DMS 273 treated with DMSO at 0.1 percent for 48 hours (cell line): ENCODE measurements at places on chromosomes 5 and 9.

DNA sequence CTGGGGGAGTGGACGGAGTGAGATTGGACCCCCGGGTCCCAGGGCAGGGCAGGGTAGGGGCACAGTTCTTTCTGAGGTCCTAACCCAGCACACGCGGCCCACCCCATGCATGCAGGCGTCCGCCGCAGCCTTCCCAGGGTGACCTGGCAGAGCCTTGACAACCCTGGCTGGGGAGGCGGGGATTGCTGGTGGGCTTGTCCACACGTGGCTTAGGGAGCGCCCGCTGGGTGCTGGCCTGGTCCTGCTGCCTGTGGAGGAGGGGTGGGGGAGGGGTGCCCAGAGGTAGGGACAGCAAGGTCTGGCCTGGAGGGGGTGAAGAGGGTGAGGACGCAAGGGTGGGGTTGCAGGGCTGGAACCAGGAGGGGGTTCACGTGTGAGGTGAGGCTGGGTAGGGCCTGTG, 6.0 kb downstream of the RXRA start:
- DNase-seq = no peak

GRCh38 chr9:133991964-133992779, at the start of gene VAV2:
Gene VAV2, minus strand, starts transcription at chr9:133992324. Its CDS starts 46 bp downstream, at chr9:133992278.
- no peak for DNase-seq

GRCh38 chr9:120396418-120396817, 183.5 kb downstream of the CDK5RAP2 start:
- DNase-seq = no peak

DNA sequence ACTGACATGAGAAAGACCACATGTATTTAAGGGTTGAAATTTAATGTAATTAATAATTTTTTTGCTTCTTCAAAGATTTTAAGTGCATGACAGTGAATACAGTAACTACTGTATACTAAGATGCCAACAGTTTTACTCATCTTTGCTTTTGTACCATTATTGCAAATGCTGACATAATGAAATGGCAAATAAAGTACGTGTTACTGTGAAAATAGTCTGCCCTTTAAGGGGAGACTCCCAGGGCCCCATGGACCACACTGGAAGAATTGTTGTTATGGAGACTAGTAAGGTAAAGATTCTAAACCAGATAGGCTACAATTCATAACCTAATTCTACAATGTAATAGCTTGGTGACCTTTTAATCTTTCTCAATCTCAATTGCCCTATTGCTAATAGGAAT, 84.7 kb downstream of the NR3C1 start:
- no peak for DNase-seq

DNA sequence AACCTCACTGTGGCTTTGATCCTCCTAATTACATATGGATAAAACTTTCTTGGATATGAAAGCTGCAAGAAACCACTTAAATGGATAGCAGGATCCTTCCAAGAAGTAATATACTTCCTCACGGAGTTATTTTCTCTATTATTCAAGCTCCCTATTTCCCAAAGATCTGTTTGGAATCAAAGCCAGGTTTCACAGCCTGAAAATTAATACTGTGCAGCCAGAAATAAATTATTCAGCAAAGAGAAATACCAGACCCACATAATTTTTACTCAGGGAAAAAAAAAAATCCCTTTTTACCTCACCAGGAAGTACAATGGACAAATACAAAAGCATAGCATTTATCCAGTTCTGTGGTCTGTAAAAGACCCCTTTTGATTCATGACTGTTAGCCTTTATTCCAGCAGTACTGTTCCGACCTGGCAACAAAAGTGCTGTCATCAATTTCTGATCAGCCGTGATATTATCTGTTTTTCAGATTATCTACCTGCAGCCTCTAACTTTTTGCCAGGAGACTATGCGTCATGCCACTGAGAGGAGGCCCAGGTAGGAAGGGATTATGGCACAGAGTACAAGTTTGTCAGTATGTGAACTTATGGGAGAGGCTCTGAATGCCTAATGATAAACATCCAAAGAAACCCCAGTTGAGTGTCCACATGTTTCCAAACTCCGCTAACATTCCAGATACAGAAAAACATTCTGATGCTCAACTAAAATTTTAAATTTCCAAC, 57.0 kb downstream of the FBN2 start:
- DNase-seq = no peak

GRCh38 chr5:33457817-33458216, 17.1 kb downstream of the TARS1 start:
- no peak for DNase-seq

GRCh38 chr9:75601280-75601679, 289.2 kb upstream of the PCSK5 start:
- no peak for DNase-seq

DNA sequence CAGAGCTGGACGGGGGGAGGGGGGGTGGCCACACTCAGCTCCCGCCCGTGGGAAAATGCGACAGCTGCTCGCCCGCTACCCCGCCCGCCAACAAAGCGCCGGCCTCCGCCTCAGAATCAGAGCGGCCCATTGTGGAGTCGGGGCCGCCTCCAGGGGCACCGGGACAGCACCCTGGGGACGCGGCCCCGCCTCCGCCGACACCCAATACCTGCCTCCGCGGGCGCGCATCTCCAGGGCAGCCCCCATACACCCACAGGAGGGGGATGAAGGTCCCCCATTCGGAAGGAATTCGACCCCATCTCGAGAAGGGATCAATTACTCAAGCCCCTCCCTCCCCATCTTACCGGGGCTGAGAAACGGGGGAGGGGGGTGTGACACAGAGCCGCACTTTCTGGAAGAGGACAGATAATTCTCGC, 1.3 kb downstream of the NOTCH1 start:
- DNase-seq = no peak

DNA sequence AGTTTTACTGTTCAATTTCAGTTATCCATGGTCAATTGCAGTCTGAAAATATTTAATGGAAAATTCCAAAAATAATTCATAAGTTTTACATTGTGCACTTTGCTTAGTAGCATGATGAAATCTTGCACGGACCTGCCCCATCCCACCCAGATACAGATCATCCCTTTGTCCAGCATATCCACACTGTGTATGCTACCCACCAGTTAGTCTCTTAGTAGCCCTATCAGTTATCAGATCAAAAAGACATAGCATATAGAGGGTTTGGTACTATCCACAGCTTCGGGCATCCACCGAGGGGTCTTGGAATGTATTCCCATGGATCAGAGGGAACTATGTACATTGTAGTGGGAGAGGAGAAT, 97.7 kb downstream of the SLC44A1 start:
- no peak for DNase-seq

- no peak for DNase-seq
These were observed 6.4 kb downstream of the TLX3 start for GRCh38 chr5:171315386-171315891.

DNA sequence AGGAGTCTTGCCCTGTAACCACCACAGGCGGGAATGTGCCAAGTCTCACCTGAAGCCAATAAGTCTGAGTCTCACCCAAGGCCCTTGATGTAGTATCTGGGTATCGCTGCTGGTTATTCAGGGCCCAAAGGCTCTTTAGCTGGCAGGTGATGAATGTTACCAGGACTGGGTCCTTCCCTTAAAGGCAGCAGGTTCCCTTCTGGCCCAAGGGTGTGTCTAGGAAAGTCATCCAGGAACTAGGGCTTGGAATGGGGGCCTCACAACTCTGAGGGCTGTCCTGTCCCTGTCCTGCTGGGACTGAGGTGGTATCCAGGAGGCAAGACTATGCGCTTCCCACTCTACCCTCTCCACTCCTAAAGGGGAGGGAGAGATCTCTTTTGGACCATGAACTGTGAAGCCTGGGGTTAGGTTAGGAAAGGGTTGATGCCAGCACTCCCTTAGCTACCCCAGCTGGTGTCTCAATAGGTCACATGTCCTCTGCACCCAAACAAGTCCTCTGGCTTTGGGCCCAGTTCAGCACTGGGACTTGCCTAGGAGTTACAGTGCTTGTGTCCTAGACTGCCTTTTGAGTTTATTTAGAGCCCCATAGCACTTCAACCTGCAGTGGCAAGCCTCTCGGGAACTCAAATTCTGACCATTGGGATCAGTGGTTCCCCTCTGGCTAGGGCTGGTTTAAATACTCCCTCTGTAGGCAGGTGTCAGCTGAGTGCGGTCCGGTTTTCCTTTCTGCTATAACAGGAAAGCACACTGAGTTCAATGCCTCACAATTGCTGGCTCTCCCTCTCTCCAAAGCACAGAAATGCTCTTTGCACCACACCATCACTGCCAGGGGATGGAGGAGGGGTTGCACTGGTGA, 22.5 kb upstream of the RANBP3L start:
- DNase-seq = no peak

GRCh38 chr5:39992617-39993202, 567.9 kb upstream of the DAB2 start:
- DNase-seq = no peak

- DNase-seq = no peak
These were observed 27.1 kb downstream of the LCP2 start for GRCh38 chr5:170270293-170271069.

DNA sequence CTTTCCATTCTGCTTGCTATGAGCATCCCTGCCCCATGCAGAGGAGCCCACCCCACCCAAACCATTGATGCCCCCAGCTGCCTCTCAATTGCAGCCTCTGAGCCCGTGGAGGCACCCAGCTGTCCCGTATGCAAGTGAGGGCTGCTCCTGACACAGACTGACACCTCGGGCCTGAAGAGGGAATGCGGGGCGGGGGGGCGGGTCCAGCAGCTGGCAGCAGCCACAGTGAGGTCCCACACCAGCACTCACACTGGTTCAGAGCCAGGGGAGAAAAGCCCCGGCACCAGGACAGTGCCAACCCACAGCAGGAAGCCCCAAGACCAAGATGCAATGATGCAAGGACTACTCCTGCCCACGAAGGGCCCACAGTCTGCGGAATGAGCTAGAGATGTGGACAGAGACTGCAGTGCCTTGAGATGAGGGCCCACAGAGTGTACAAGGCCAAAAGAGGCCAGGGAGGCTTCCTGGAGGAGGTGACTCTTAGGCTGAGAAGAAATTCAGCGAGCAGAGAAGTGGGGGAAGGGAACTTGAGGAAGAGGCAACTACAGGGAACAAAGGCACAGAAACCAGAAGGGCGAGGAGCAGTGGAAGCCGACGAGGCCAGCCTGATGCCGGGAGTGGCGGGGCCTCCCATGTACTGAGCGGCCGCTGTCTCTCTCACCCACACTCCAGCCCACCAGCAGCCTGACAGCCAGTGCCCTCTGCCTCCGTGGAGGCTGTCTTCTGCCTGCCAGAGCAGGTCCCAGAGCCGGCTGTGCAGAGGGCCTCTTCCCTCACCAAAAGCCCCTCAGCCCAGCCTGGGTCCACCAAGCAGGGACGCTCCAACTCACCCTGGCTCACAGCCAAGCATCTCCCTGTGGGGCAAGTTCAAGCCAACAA, 9.2 kb downstream of the EEIG1 start:
- no peak for DNase-seq

GRCh38 chr5:1204693-1205242, 3.4 kb downstream of the SLC6A19 start:
- peak; percentile 37 for DNase-seq

- DNase-seq = no peak
These were observed 71.3 kb upstream of the RAPGEF6 start for GRCh38 chr5:131706281-131706680.

DNA sequence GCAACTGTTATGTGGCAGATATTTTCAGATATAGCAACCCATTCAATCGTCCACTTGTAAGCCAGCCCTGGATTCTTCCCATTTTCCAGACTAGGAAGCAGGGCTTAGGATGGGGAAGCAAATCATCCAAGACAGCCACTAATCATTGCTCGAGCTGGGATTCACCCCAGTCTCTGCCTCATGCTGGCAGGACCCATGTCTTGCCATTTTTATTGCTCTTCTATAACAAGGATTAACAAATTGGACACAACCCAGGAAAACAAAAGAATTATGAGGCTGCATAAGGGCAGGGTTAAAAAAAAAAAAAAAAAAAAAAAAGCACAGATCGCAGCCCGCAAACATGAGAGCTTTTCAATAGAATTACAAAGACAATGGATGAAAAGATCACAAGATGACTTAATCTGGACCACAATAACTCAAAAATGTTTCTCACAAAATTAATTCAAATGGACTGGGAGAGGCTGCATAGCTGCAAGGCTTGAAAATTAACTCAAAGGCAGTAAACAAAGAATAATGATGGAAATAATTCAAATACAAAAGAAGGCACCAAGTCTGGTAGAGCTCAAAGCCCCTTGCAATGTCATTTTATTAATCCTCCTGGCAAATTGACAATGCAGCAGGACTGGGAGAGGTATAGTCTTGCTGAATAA, 40.7 kb downstream of the ASTN2 start:
- DNase-seq = no peak

- DNase-seq = no peak
These were observed 71.5 kb upstream of the RPS23 start for GRCh38 chr5:82349652-82350051.

DNA sequence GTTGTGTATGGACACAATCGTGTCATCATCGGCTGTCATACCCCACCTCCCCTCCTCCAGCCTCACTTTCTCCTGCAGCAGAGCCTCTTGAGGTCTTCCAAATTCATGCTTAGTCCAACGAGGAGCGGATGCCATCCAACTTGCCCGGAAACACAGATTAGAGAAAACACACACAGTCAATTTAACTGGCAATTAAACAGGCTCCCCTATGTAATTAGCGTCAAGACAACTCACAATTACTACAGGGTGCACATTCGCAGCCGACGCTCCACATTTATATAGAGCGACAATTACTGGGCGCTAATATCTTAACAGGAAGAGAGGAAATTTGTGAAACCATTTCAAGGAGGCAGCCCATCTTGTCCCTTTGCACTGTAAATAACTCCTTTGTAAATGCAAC, 86.0 kb upstream of the ZNF618 start:
- DNase-seq = no peak

- DNase-seq = no peak
These were observed 23.1 kb downstream of the GALNT12 start for GRCh38 chr9:98830554-98830953.

- no peak for DNase-seq
These were observed 16.9 kb downstream of the CRB2 start for GRCh38 chr9:123372766-123373446.

- no peak for DNase-seq
These were observed 95.8 kb upstream of the ADAMTS16 start for GRCh38 chr5:5044247-5044840.

DNA sequence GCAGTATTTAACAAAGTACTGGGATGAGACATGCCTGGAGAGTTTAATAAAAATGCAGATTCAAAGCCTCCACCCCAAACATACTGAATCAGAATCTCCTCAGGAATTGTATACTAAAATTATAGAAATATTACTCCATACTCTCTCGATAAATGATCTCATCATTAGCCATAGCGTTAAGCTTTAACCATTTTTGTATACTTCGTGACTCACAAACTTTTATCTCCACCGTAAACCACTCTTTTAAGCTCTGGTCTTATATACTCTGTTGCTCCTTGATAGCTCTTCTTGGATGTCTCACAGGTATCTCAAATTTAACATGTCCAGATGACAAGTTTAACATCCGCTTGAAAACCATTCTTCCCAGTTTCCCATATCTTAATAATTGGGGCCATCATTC, 327.8 kb downstream of the ADGRV1 start:
- no peak for DNase-seq

- no peak for DNase-seq
These were observed 146.2 kb upstream of the KLF4 start for GRCh38 chr9:107635803-107636174.

DNA sequence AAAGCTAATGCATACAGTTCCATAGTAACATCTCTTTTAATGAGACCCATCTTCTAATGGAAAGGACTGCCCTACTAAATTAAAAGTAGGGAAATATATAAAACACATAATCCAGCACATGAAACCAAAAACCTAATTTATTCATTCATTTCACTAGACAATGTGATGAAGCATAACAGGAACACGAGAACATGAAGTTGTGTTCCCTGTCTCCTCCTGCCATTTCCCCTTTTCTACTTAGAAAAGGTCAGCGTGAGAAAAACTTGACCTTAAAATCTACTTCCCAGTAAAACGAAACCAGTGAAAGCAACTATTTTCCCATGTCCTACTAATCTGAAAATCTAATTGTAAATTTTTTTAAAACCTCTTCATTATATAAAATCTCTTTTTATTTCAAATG, 847.5 kb downstream of the TLE1 start:
- DNase-seq = no peak
